Esophagus mucosa (tissue), 1 donor: ENCODE measurements at places on chromosomes 4 and X.

DNA sequence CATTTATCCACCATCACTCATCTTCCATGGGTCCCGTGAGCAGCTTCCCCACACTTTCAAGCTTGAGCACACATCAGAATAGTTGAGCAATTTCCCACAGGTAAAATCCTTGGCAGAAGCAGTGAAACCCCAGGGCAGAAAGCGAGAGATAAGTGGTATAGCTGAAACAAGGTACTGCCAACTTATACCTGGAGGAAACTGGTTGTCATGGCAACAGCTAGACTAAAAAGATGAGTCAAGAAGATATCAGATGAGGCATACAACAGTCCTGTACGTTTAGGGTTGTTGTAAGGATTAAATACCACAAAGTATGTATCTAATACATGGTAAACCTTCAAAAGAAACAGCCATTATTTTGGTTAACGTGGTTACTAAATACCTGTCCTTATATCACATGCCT, 66.9 kb upstream of the PHOX2B start:
- no peak for ATAC-seq

GRCh38 chr4:102825261-102826091, 1.9 kb downstream of the UBE2D3 start:
- ATAC-seq: no peak

DNA sequence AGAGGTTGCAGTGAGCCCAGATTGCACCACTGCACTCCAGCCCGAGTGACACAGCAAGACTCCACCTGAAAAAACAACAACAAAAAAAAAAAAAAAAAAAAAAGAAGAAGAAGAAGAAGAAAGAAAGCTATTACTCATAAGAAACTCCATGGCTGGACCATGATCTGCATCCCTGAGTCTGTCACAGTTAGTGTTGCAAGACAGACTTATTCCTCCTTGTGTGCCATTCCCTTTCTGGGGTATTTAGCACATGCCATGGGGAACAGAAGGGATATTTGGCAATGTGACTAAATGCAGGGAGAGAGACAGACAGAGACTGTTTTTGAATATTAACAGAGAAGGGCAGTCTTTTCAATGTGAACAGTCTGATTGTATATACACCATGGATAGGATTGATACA, 16.7 kb upstream of the PDS5A start:
- no peak for ATAC-seq

GRCh38 chr4:139740531-139741041, 75.0 kb downstream of the MGST2 start:
- ATAC-seq: peak; percentile 87

DNA sequence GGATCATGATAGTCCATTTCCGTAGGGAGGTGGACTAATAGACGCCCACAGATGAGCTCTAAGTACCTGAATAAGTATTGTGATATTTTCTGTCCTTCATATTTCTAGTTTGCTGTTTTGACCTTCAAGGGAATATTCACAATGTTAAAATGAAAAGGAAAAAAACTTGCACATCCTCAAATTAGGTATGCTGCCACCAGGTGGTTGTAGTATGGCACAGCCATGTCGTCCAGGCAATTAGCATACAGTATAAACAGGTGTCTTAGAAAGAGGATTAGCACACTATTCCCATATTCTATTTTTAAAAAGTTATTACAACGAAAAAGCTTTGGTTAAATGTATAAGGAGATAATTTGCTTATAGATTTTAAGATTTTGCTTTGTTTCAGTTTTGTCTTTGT, 802.0 kb downstream of the RPA4 start:
- ATAC-seq: peak; percentile 36

GRCh38 chrX:29012867-29013266, 425.6 kb downstream of the IL1RAPL1 start:
- ATAC-seq: no peak
